ENCODE measurements at places on chromosomes 5 and 9.

DNA sequence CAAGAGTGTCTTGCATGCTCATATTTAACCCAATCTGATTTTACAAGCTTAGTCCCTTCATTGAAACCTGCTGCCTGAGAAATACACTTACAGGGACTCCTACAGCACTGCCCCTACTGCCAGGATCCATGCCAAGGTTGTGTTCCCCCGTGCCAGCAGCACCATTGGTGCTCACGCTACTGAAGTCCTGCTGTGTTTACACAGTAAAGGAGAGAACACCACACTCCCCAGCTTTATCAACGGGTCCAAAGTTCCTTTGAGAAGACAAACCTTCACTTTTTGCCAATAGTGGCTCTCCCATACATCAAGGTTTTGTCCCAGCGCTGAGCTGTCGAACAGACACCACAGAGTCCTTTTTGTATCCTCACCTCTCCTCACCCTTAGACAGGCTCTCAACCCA lies 155.1 kb upstream of the WWC1 start:
- H3K27ac ChIP-seq: no peak overlapping the region
- no peaks in the 10 kb centered on the region for H3K36me3 ChIP-seq
- no peak for DNase-seq
- H3K4me3 ChIP-seq: no peak overlapping the region
- H3K27me3 ChIP-seq: peaks cover 10% of the 10 kb centered on the region

DNA sequence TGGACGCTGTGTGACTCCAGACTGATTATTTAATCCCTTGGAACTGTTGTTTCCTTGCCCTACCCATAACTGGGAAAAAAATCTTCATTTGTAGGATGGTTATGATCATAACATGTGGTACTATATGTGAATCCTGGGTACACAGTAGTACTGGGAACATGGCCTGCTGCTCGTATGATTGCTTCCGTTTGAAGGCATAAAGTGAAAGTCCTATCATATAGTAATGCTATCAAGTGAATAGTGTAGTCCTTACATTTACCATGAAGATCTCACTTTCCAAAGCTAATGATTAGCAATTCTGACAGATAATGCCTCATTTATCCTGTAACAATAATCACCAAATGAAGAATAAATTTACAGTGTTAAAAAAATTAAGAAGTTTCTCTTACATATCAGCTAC lies 53.2 kb downstream of the MEF2C start:
- H3K4me1 ChIP-seq: peaks cover 20% of the 10 kb centered on the region
- H3K4me3 ChIP-seq: no peak overlapping the region
- no peaks in the 10 kb centered on the region for H3K36me3 ChIP-seq

DNA sequence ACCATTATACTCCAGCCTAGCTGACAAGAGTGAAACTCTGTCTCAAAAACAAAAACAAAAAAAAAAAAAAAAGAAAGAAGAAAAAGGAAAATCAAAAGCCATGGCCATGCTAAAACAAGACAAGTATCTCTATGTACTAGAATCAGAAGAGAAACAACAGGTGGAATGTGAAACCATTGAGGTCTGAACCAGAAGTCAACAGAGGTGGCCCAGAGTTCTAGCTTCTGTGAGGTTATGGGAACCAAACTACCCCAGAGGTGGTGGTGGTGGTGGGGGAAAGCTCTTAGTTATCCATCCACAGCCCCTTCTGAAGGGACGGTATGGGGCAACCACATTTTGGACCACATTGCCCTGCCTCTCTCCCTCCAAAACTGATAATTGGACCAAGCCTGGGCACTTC lies 59.5 kb upstream of the ZNF366 start:
- no peak overlapping the region for H3K4me3 ChIP-seq
- no peaks in the 10 kb centered on the region for H3K36me3 ChIP-seq
- H3K27me3 ChIP-seq: no peaks in the 10 kb centered on the region
- no peaks in the 10 kb centered on the region for H3K4me1 ChIP-seq
- DNase-seq: no peak
- H3K27ac ChIP-seq: no peak overlapping the region

GRCh38 chr5:128407944-128408343 lies 130.1 kb downstream of the FBN2 start:
- H3K4me1 ChIP-seq: no peaks in the 10 kb centered on the region
- H3K27ac ChIP-seq: no peak overlapping the region
- no peak for DNase-seq
- no peak overlapping the region for H3K4me3 ChIP-seq

DNA sequence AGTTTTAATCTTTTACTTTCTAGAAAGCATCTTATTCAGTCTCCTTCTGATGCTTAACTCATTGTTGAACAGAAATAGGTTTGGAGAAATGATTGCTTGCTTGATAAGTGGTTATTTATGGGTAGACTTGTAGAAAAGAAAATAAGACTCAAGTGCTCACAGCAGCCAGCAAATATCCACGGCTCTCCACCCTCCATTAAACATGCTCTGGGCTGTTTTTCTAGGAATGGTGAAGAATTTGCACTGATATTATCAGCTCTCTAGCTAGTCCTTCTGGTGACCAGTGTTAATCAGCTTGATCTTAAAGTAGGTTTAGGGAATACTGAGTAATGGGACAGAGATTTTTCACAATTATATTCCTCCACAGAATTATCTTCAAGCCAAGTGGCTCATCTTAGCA lies 60.6 kb downstream of the SLC1A3 start:
- no peak overlapping the region for H3K27ac ChIP-seq
- peaks cover 28% of the 10 kb centered on the region for H3K4me1 ChIP-seq
- DNase-seq: no peak

GRCh38 chr9:119003882-119004617 lies 365.2 kb downstream of the BRINP1 start:
- no peak overlapping the region for H3K27ac ChIP-seq
- peaks cover 22% of the 10 kb centered on the region for H3K4me1 ChIP-seq
- DNase-seq: no peak
- no peaks in the 10 kb centered on the region for H3K36me3 ChIP-seq
